ENCODE measurements at places on chromosomes 16 and 17.
A peak's percentile ranks its signal among the peaks of the same experiment; 100 is the strongest.

GRCh38 chr17:81898029-81898866, 3.8 kb upstream of the NPB start:
- DNase-seq = no peak

- DNase-seq = no peak
Measured at GRCh38 chr17:49612726-49613125, 37.1 kb downstream of the NXPH3 start.

DNA sequence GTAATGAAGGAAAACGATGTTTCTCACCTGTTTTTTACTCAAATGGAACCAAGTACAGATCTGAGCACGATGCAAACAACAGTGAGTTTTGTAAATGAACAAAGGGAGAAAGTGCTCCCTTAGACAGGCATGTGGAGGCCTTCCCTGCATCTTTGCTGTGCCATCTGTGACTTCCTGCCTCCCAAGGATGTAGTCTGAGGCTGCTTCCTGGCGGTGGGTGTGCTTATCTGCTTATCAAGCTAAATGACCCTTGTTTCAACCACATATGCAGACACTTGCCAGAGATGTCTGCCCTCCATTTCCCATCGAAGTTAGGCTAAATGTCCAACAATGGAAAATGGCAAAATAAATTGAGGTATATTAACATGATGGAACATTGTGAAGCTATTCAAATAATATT, 34.6 kb downstream of the RGS9 start:
- DNase-seq = no peak

GRCh38 chr16:46789499-46790414, 41.2 kb downstream of the C16orf87 start:
- DNase-seq = peak; percentile 66

- DNase-seq = no peak
Measured at GRCh38 chr17:12342609-12343435, 322.1 kb downstream of the MAP2K4 start.

DNA sequence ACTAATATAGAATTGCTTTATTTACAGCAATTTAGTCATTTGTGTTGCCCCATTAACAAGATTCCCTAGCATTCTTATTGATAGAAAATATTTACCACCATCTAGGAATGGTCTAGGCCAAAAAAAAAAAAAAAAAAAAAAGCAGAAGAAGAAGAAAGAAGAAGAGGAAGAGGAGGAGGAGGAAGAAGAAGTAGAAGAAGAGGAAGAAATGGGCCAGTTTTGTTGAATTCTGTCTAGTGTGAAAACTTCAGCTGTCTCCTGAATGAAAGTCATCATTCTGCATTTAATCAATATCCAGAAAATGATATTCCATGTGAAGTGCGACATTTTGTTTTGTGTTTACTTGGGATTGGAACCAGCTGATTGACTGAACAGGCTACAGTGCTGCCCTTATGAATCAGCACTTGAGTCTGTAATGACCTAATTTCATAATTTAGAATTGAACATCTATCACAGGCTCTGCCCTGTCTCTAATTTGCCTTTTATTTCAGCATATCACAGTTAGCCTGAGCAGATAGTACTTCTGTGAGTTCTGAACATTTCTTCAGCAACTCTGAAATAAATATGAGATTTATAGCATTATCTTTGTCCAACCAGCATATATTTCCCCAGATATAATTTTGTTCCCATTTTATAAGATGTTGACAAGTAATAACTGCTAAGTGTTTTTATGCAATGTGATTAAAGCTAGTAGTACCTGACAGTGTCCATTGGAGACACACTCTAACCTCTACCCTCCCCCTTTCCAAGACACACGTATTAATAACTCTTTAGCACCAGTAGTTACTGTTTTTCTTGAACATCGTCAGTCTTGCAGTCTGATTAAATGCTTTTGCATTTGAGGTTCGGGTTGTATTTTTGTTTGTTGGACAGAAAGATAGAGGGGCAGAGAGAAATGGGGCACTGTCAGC, 5.9 kb downstream of the ANKFN1 start:
- DNase-seq = no peak

Measured in mesothelial cell of epicardium (in vitro differentiated cells).